ENCODE measurements at places on chromosomes 11 and 22.

GRCh38 chr22:46762238-46763050, at the start of gene TBC1D22A:
Gene TBC1D22A (plus strand): TSS chr22:46762650. CDS start chr22:46762787, 137 bp downstream.
- peak; percentile 93 for DNase-seq

DNA sequence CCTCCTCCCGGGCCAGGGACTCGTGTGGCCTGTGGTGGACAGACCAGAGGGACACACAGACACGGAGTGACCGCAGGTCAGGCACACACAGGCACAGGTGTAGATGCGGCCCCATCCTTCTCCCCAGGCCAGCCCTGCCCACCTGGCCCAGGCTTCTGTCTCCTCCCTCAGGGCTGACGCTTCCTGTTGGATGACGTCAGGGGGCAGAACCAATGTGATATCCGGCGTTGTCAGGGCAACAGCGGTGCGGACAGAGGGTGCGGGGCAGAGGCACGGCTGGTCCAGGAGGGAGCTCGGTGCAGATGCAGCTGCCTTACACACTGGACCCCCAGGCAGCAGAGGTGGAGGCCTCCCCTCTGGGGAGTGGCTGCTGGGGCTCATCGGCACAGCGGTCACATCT, 2.9 kb upstream of the TUBGCP6 start:
- DNase-seq: peak; percentile 71

DNA sequence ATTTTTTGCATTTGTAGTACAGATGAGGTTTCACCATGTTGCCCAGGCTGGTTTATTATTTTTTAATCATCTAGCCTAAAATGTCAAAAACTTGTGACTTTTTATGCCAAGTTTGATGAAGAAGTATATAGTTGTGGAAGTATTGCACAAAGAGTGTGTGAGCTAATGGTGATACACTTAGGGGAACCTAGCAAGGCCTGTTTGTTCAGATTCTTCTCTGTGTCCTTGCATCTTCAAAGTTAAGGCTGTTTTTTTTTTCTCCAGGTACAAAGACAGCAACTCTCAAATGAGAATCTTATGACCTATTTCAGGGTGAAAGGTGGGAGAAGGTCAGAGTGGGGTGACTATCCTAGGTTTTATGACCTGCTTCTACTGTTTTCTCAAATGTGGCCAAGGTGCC, 7.3 kb downstream of the SLCO2B1 start:
- no peak for DNase-seq

GRCh38 chr11:45993531-45994001, 71.1 kb downstream of the LARGE2 start:
- no peak for DNase-seq

GRCh38 chr22:22968366-22968765, 80.8 kb downstream of the IGLL5 start:
- DNase-seq: no peak

- no peak for DNase-seq
Observed at GRCh38 chr11:293271-293851, 4.4 kb downstream of the PGGHG start.

GRCh38 chr22:28075358-28075981, 156.4 kb upstream of the PITPNB start:
- peak; percentile 95 for DNase-seq

DNA sequence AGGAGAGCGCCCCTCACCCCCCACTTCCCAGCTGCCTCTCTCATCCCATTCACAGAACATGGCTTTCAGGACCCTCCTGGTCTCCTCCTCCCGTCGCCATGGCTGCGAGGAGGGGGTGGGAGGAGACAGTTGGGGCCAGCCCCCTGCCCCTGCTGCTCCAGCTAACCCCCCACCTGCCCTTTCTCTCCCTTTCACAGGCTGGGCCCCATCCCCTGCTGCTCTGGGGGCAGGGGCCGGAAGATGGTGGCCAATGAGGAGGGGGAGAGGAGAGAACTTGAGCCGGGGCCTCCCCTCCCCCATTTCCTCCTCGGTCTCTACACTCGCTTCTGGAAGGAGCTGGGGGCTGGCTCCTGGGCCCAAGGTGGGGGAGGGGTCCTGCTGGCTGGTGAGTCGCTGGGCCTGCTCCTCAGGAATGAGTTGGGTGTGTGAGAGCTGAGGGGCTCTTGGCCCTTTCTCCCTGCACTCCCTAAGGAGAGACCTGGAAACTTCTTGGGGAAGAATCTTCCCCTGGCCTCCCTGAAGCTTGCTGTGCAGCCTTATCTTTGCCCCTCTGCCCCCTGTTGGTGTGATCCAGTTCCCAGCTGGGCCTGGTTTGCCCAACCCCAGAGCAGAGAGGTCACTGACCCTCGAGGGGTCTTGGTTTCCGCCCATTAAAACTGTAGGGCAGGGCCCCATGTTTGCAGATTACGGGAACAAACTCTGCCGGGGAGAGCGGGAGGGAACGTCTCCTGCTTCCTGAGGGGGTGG, 10.2 kb downstream of the YPEL4 start:
- peak; percentile 70 for DNase-seq

GRCh38 chr11:101438126-101438525, 145.7 kb downstream of the TRPC6 start:
- no peak for DNase-seq

GRCh38 chr22:23763579-23763945, 772 bp downstream of the C22orf15 start:
- no peak for DNase-seq

- no peak for DNase-seq
Observed at GRCh38 chr11:34238533-34238932, 119.3 kb downstream of the ABTB2 start.

- DNase-seq: no peak
Observed at GRCh38 chr11:133382131-133382812, 150.0 kb downstream of the OPCML start.

- DNase-seq: peak; percentile 35
Observed at GRCh38 chr11:35017528-35018342, 101.3 kb downstream of the PDHX start.

GRCh38 chr11:104146421-104146820, 17.5 kb downstream of the PDGFD start:
- peak; percentile 18 for DNase-seq

- DNase-seq: no peak
Observed at GRCh38 chr11:105701098-105701497, 91.2 kb downstream of the GRIA4 start.

GRCh38 chr22:39457198-39457555, 365 bp downstream of the MGAT3 start:
- no peak for DNase-seq

GRCh38 chr22:38981005-38981991, 849 bp upstream of the APOBEC3B start:
- peak; percentile 14 for DNase-seq

- DNase-seq: no peak
Observed at GRCh38 chr11:107570015-107570414, 4.5 kb upstream of the ALKBH8 start.

- no peak for DNase-seq
Observed at GRCh38 chr11:71387784-71388636, 60.2 kb downstream of the DHCR7 start.

DNA sequence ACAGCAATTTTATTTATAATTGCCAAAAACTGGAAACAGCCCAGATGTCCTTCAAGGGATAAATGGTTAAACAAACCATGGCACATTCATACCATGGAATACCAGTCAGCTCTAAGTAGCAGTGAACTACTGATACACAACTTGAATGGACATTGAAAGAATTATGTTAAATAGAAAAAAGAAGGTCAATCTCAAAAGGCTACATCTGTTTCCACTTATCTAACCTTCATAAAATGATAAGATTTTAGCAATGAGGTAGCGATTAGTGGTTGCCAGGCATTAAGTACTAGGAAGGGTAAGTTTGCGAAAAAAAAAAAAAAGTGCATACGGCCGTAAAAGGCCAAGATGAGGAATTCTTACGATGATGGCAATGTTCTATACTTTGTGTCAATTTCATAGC, 738.7 kb upstream of the ANO3 start:
- no peak for DNase-seq

- no peak for DNase-seq
Observed at GRCh38 chr11:72511393-72512047, 77.2 kb upstream of the CLPB start.

GRCh38 chr22:35140879-35141745, 75.2 kb downstream of the ISX start:
- no peak for DNase-seq

DNA sequence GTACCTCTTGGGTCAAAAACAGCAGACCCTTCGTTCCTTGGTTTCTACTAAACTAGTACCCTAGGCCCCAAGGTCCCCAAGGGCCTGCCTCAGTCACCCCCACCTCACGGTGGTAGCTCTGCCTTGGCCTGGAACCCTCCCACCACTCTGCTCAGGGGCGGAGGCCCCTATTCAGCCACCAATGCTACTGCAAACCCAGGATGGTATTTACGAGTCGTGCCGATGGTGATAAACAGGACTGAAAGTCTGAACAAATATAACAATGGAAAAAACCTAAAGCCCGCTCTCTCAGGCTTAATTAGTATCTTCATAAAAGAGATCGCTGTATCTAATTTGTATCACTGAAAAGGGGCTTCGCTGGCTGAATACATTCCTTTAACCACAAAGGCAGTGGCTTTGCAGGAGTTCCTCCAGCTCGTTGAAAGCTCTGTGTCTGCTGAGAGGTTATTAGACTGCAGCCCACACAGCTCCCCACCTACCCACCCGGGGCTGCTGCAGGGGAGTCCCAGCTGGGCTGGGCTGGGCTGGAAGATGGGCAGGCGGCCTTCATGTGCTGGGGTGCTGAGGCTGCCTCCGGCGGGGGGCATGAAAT, 15.2 kb downstream of the SHISAL1 start:
- no peak for DNase-seq

GRCh38 chr11:46202149-46202548, 75.3 kb upstream of the CREB3L1 start:
- peak; percentile 7 for DNase-seq

DNA sequence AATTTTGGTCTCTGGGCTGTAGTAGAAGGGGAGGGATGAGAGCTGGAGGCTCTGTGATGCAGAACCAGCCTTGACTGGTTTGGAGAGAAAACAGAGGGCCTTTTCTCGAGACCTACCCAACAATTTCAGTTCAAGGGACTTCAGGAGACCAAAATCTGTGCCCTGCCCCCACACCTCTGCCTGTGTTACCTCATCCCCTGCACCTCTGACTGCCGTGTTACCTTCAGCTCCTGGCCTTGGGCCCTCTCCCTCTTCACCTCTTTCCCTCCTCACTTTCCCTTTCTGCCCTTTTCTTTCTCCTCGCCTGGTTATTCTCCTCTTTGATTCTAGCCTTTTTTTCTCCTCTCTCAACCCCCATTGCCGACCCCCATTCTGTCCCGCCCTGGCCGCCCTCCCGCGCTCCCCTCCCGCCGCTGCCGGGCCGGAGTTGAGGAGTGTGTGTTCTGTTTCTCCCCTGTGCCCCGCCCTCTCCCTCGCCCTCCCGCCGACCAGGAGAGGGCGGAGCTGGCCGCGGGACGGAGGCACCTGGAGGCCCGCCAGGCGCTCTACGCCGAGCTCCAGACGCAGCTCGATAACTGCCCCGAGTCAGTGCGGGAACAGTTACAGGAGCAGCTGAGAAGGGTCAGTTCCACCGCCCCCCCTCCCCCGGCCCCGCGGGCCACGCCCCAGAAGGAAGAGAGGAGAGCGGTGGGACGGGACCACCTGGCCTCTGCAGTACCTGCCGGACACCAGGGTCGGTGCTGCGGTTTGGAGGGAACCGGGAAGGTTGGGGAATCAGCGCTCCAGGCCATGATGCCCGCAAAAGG, 27.2 kb downstream of the PHLDB1 start:
- DNase-seq: peak; percentile 37
